Natural killer cell (primary cell): ENCODE measurements at places on chromosomes 6 and 20.

- no peak for DNase-seq
Observed at GRCh38 chr6:35473075-35473849, 5.1 kb downstream of the RPL10A start.

DNA sequence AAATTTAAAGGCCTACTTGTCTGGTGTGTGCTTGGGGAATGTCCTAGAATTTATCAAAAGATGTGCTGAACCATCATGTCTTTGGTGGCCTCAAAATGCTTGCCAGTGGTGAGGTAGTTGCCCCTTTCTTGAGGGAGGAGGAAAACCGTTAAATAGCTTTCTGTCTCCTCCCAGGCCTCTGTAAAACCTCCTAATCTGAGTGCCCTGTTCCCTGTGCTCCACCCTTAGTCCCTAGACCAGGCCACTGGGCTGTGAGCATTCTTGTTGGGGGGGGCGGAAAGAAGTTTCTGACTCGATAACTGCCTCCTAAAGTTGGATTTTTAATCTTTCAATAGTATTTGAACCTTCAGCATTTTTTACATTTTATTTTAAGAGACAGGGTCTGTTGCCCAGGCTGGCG lies 23.1 kb downstream of the JARID2 start:
- no peak for DNase-seq

- no peak for DNase-seq
Observed at GRCh38 chr20:11626551-11626950, 291.1 kb upstream of the BTBD3 start.

DNA sequence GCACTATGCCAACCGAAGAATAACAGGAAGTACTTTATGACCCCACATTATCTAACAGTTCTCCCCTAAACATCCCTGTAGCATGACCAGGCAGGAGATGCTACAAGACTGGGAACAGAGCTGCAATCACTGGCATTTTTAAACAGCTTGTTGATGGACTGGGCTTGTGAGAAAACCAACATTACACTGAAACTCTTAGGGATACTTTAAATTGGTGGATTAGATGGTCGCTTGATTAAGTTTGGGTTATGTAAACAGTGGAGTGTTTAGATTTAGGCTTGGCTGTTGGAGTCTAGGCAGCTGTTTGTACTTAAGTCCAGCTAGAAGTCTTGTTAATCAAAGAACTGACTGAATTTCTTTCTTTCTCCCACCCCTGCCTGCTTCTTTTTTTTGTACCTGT lies 234.1 kb upstream of the BMP2 start:
- no peak for DNase-seq

GRCh38 chr20:46371656-46372055 lies 34.8 kb downstream of the ELMO2 start:
- DNase-seq, result no peak

DNA sequence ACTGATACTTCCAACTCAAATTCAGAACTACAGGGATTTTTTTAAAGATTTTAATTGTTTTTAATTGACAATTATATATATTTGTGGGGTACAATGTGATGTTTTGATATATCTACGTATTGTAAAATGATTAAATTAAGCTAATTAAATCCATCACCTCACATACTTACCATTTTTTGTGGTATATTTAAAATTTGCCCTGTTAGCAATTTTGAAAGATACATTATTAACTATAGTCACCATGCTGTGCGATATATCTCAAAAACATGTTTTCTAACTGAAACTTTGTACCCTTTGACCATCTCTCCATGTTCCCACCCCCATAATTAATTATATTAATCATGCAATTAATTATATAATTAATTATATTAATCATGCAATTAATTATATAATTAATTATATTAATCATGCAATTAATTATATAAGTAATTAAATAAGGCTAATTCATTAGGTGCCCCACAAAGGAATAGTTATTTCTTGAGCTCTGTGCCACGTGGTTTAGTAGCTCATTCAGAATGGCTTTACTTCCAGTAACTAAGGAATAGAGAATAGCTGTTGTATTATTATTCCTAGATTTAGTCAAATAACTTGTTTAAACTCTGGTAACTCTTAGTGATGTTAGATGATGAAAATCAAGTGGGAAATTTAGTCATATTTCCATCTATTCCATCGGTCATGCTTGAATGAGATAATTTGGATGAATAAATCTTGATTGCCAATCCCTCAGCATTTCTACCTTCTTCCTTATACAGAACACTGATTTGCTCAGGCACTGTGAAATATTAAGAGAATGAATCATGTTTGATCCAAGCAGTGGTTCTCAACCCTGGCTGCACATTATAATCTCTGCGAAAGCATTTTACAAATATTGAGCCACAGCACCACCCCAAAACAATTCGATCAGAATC lies 25.1 kb downstream of the LOC128125822 start:
- no peak for DNase-seq

GRCh38 chr6:48144021-48144420 lies 33.0 kb upstream of the PTCHD4 start:
- no peak for DNase-seq

DNA sequence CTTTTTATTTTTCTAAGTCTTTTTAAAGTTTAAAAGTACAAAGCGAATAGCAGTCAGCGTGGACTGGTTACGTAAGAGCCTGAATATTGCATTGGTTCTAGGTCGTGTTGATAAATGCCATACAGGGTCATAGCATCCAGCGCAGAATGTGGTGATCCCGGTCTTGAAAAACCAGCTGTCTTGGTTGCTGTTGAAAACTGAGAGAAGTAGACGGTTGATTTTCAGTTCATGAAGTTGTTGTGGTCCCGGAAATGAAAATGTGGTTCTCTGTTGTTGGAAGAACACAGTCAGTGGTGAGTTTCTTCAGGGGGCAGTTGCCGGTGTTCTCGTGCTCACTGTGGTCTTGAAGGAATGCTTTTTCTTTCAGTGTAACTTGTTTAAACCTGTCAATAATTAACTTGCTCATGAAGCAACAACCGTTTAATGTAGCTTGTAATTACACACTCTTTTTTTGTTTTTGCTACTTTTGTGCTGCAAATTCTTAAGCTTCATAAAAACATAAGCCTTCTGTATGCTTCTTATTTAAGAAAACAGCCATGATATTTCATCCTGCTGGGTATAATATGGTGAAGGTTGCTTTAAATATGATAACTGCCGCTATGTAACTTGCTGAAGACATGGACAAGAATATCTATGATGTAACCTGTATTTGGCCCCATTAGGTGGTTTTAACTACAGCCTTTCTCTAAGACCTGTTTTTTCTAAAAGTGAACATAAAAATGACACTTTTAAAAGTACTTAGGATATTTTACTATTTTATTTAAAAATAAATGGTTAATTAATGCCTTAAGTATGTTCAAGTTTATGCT lies 64.8 kb upstream of the KIF25 start:
- no peak for DNase-seq

DNA sequence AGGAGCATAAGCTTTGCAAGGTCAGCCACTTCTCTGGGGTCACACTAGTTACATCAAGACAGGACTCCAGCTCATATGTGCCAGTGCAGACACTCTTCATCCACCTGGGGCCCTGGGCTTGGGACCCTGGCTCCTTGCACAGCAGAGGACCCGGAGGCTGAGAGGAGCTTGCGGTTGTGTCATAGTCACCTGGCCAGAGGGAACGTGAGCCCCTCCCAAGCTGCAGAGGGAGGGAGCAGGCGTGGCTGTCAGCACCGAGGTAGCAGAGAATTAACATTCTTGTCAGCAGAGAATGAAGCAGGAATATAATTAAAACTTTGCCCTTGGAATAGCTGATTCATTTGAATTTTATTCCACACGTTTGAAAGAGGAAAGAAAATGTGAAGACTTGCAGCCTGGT lies 36.8 kb downstream of the BCAS4 start:
- DNase-seq, result no peak

DNA sequence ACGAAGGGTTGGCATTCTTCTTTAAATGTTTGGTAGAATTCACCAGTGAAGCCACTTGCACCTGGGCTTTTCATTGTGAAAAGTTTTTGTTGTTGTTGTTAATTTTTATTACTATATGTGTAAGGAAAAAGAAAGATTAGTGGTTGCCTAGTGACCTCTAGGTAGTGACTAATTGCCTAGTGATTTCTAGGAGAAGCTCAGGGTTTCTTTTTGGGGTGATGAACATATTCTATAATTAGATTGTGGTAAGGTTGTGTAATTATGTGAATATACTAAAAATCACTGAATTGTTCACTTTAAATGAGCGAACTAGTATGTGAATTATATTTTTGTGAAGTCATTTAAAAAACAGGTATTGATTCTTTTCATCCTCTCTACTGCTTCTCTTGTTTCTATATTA lies 123.8 kb upstream of the TMEM170B start:
- no peak for DNase-seq

- no peak for DNase-seq
Observed at GRCh38 chr6:133503336-133503729, 262.2 kb downstream of the EYA4 start.

GRCh38 chr6:143620447-143620846 lies 57.3 kb upstream of the PHACTR2 start:
- DNase-seq, result no peak

DNA sequence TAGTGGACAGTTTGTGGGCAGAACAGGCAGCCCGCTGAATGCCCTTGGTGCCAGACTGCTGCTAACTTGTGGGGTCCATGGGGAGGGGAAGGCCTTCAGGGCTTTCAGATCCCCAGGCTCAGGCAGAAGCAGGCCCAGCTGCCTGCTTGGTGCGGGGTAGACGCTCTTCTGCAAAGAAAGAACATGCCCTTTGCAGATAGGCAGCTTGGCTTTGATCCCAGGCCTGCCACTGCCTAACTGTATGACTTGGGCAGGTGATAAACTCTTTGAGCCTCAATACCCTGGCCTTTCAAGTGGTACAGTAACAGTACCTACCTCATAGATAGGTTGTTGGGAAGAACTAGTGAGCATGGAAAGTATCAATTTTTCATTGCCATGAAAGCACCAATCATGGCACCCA lies 28.4 kb downstream of the CHMP4B start:
- no peak for DNase-seq

- no peak for DNase-seq
Observed at GRCh38 chr6:89434150-89434499, 1.2 kb downstream of the ANKRD6 start.

GRCh38 chr6:134721060-134721405 lies 228.9 kb downstream of the ALDH8A1 start:
- DNase-seq, result no peak

DNA sequence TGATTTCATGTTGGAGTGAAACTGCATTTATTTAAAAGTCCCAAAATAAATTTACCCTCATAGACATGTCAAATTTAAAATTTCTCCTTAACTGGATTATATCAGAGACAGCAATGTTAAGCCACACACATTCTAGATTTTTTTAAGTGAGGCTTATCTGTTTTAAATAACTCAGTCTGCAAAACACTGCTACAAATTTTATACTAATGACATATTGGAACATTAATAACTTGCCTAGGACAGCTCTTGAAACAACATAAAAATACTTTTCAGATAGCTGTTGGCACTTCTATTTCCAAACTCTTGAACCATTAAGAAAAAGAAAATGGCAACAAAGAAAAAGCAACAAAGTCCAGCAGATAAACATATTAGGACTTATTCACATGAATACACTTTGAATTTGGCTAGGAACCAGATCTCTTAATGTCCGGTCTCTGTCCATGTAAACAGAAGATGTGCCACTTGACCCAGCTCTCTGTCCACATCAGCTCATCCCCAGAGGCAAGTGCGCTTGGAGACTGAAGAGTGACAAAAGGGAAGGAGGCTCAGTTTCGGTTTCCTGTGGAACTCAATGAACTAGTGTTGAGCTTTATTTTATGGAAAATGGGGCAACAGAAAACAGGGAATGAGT lies 219.3 kb upstream of the THBS2 start:
- no peak for DNase-seq

DNA sequence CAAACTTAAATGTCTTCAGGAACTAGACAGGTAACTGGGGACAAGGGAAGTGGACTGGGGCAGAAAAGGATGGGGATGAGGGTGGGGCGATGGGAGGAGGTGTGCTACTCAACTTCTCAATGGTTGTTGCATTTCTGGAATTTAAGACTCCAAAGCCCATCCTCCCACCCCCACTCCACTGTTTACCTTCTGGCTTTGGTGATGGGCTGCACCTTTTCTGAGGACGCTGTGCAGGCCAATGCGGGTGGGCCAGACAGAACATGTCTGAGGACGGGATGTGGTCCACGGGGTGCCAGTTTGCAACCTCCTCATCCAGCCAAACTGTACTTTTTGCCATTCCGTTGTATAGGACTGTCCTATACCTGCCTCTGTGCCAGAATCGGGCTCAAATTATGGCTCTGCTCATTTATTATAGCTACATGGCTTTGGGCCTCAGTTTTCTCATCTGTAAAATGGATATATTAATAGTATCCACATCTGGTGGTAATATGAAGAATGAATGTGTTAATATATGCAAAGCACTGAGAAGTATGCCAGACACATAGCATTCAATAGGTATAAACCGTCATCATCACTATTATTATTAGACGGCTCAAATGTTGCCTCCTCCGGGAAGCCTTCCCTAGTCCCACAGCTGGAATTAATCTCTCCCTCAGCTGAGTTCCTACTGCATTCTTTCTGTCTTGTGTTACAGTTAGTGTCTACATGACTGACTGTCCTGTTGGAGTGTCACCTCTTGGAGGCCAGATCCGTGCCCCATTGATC lies 31.0 kb upstream of the VEGFA start:
- DNase-seq, result no peak

DNA sequence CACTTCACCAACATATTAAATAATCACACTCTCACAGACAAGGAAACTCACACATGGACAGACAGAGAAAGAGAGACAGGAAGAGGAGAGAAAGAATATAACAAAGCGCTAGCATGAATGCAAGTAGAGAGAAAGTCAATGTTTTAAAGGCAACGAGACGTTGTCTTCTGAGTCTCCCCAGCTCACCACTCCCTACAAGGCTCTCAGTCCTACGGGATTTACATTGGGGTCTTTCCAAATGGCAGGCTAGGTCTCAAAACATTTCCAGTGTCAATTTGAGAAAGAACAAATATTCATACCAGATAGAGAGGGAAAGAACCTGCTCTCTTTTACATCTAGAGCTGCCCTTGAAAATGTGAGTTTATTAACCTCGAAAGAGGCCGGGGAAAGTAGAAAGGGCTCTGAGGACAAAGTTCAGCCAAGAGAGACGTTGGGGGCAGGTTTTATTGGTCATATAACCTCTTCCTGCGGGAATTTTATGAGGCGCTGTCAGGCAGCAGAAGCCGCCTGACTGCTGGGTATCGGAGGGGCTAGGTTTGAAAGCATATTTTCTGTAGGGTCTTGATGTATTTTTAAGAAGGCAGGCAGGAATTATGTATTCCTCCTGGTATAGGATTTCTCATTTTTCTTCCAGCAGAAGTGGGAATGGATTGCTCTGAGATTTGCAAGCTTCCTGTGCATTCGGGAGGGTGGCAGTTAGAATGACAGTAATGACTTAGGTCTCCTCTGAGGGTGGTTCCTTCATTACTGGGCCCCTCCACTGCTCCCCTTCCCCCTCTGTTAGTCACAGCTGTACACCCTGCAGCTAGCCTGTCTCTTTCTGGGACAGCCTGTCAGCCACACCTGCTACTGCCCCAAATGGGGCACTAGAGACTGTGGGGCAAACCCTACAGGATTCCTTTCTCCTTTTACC lies 34.4 kb upstream of the KIF16B start:
- DNase-seq, result no peak

DNA sequence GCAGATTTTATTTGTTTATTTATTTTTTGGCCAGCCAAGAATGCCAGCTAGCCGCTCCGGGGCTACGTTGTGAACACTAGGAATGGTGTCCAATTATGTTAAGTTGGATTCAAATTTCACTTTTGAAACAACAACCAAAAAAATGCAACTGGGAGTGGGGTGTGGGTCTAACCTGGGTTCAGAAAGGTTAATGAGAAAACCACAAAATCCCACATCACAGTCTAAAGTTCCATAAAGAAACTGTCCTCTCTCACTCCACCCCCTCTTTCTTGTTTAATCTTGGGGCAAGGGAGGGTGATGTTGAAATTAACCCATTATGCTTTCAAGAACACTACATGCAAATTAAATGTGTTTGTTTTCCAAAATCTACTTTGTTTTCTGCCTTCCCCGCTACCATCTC lies 77.2 kb downstream of the LINC00237 start:
- DNase-seq, result no peak
